ENCODE measurements at places on chromosomes 5 and 9.
A peak's percentile ranks its signal among the peaks of the same experiment; 100 is the strongest.

DNA sequence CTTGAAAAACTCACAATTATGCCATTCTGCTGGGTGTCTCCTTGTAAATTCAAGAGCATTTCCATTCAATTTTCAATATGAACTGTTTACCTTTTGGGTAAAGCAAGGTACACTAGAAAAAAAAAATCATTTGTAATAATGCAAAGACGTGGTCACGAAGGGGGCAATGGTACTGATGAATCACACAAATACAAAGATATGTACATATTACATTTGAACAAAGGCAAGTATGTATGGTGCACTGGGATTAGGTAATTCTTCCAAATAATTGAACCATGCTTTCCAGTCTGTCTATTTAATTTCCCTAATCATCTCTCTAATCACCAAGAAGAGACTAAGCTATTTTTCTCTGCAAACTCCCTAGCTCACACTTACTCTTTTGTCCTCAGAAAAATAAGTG lies 63.4 kb upstream of the RNF38 start:
- DNase-seq, result no peak

DNA sequence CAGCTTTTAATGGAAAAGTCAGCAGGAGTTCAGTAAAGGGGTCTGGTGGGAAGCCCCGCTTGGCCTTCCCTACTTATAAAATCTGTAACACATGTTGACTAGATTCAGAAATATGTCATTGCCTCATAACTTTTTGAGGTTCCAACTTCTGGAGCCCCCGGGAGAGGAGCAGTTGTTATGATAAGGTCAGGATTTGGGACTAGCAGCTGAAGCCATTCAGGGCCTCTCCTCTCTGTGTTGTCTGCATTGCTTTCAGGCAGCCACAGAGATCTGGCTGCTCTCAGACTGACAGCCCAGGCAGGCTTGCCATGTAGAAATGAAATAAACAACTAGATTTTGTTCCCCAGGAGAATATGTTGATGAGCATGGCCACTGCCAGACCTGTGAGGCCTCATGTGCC lies 167.1 kb downstream of the RFK start:
- no peak for DNase-seq

- no peak for DNase-seq
Measured at GRCh38 chr5:98416541-98416940, 356.9 kb upstream of the RGMB start.

GRCh38 chr5:129460936-129461710 lies 1.0 kb downstream of the ADAMTS19 start:
- peak; percentile 81 for DNase-seq

DNA sequence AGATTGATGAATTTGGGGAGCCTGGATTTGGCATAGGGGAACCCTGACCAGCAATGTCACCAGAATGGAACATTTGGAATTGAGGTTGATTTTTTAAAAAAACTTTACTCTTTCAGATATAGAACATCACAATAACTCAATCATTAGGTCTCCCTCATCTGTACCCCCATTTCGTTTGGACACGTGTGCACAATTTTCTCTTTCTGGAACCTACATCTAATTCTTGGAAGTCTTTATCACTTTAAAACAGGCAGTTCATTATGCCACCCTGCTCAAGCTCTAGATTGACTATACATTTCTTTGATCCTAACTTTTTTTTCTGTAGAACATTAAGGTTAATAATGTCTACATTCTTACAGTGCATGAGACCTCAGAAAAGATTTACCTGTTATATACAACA lies 3.7 kb upstream of the SSBP2 start:
- no peak for DNase-seq

GRCh38 chr5:110840347-110840960 lies 101.6 kb downstream of the SLC25A46 start:
- DNase-seq, result no peak

DNA sequence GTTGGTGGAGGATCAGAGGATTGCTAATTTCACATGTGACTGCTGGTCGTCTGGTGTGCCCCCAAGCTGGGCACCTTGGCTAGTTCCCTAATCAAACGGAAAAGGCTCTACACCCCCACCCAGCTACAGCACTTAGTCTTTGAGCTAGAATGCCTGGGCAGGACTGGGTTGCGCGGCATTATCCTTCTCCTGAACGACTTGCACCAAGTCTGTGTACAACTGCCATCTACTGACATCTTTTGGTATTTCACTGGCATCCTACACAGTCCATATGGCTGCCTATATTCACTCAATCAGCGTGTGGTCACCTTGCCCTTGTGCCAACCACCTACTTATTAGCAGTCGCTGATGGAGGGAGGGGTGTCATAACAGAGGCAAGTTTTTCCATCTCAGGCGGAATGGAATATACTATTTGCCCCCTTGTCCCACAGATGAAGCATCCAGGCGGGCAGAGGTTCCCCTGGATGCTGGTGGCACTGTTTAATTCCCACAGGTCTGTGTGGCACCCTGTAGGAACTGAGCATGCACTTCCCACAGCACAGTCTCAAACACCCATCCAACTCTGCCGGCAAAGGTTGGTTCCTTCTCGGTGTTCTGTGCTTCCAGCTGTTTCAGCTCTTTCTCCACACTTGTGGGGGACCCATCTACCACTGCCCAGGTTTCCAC lies 150.1 kb downstream of the OSTF1 start:
- peak; percentile 53 for DNase-seq
